ENCODE measurements at places on chromosomes 16 and 17.

DNA sequence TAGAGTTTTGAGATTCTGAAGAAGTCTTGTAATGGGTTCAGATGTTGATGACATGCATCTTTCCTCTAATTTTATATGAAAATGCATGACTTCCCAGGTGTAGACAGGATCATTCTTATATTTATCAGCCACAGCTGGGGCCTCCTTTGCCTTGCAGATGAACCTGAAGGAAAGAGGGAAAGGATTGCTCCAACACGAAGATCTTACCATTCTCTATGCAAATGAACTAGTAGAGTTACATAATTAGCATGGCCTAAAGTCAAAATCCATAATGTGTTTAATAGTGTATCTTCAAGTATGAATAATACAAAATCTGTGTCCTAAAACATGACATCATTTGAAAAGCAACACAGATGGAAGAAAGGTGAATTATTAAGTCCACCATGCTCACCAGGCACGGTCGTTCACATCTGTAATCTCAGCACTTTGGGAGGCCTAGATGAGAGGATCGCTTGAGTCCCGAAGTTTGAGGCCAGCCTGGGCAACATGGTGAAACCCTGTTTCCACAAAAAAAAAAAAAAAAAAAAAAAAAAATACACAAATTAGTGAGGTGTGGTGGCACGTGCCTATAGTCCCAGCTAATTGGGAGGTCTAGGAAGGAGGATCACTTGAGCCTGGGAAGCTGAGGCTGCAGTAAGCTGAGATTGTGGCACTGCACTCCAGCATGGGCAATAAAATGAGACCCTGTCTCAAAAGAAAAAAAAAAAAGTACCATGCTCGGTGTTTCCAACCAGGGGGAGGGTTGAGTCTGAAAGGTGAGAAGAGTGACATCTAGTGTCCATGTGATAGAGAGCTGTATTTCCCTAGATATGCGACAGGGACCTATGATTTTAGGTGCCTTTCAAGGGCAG is 6.3 kb downstream of the VWA3A start:
- DNase-seq, result peak; percentile 36
- no peak overlapping the region for H3K4me3 ChIP-seq
- no peaks in the 10 kb centered on the region for H3K4me1 ChIP-seq
- H3K27ac ChIP-seq, result no peak overlapping the region

DNA sequence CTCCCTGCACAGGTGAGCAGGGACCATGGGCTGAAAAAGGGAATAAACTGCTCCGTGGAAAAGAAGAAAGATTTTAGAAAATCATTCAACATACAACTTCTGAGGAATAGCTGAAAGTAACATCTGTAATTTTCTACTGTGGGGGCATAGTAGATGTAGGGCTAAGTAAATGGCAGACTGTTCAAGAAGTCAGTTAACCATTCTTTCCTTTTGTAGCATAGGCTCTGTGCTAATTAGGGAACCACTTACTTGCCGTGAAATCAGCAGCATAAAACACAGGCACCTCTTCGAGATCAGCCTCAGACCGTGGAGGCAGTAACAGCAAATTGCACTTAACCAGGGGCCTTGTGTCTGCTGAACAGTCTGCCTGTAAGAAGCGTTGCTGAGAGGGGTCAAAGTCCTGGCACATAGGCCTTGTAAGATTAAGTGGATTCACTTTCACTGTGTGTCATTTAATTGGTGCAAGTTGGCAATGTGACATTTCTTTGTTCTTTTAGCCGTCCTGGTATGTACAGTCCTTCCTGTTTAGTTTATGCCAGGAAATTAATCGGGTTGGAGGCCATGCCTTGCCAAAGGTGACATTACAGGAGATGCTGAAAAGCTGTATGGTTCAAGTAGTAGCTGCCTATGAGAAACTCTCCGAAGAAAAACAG is 10.4 kb downstream of the COG1 start:
- H3K36me3 ChIP-seq, result peaks cover 55% of the 10 kb centered on the region
- H3K4me3 ChIP-seq, result no peak overlapping the region
- no peak overlapping the region for H3K27ac ChIP-seq
- DNase-seq, result no peak
- no peaks in the 10 kb centered on the region for H3K27me3 ChIP-seq

DNA sequence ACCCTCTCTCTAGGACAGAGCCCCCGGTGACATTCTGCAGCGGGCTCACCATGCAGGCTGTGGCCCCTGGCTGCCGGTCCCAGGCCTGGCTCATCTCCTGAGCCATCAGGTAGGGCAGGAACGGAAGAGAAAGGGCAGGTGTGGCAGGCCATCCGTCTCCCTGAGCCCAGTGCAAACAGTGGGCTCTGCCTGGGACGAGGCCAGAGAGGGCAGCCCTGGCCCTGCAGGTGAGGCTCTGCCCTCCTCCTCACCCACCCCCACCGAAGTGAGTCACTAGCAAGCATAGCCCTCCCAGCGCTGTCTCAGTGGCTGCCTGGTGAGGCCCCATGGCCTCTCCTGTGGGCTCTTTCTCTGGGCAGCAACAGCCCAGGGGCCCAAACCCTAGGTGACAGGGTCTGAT is 14.5 kb downstream of the OTOP3 start:
- no peaks in the 10 kb centered on the region for H3K36me3 ChIP-seq
- H3K4me3 ChIP-seq, result no peak overlapping the region
- no peak for DNase-seq
- H3K27me3 ChIP-seq, result no peaks in the 10 kb centered on the region
- H3K27ac ChIP-seq, result no peak overlapping the region

GRCh38 chr17:49848019-49848473 is at the start of gene TAC4:
Gene TAC4, minus strand, starts transcription at chr17:49848069. Its CDS starts 52 bp downstream, at chr17:49848017.
- no peaks in the 10 kb centered on the region for H3K27me3 ChIP-seq
- H3K4me3 ChIP-seq, result peak within 1 kb of the TSS; percentile 20
- no peak for DNase-seq
- no peak within 1 kb of the TSS for H3K27ac ChIP-seq
- H3K4me1 ChIP-seq, result peaks cover 14% of the 10 kb centered on the region

GRCh38 chr17:1186214-1186820 is 6.5 kb upstream of the ABR start:
- H3K4me1 ChIP-seq, result peaks cover 18% of the 10 kb centered on the region
- no peak overlapping the region for H3K27ac ChIP-seq
- H3K4me3 ChIP-seq, result no peak overlapping the region

- H3K27me3 ChIP-seq, result no peaks in the 10 kb centered on the region
- H3K36me3 ChIP-seq, result no peaks in the 10 kb centered on the region
- DNase-seq, result no peak
- H3K27ac ChIP-seq, result no peak overlapping the region
Measured at GRCh38 chr16:76378020-76378419, 100.8 kb downstream of the CNTNAP4 start.

DNA sequence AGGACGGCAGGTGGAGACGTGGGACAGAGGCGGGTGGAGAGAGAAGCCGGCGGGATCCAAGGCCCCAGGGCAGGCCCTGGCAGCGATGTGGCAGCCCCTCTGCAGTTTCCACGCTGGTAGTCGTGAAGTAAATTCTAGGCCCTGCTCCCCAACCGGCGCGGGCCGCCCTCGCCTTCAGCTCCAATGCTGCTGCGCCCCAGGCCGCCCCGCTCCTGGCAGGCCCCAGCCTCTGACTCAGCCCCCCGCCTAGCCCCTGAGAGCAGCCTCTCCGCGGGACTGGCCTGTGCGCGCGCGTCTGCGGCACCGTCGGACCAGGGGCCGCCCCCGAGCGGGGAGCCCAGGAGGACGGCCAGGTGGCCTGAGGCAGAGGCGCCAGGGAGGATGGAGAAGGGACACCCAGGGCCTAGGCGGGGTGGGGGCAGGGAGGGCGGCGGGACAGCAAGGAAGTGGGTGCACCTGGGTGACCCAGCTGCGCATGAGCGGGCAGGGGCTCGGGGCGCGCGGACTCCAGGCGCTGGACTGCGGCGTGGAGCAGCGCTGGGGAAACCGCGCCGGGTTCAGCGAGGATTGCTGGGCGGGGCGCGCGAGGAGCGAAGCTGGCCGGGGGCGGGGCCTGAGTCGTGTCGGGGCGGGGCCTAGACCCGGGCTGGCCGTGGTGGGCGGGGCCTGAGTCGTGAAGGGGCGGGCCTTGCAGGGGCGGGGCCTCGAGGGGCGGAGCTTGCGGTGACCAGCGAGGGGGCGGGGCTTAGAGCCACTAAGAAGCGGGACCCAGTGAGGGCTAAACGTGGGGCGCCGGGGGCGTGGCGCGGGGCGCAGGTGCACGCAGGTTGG is 29.6 kb downstream of the ZNF778 start:
- H3K4me1 ChIP-seq, result no peaks in the 10 kb centered on the region
- H3K27me3 ChIP-seq, result no peaks in the 10 kb centered on the region
- DNase-seq, result peak; percentile 87
- H3K27ac ChIP-seq, result no peak overlapping the region
- H3K4me3 ChIP-seq, result peak overlapping the region; percentile 84
- H3K36me3 ChIP-seq, result no peaks in the 10 kb centered on the region

- H3K27ac ChIP-seq, result no peak overlapping the region
- H3K4me3 ChIP-seq, result no peak overlapping the region
- H3K27me3 ChIP-seq, result no peaks in the 10 kb centered on the region
- H3K36me3 ChIP-seq, result no peaks in the 10 kb centered on the region
Measured at GRCh38 chr16:30802936-30803335, 15.9 kb upstream of the ZNF629 start.

GRCh38 chr17:74339537-74340195 is 13.6 kb downstream of the KIF19 start:
- H3K4me1 ChIP-seq, result no peaks in the 10 kb centered on the region
- no peak overlapping the region for H3K27ac ChIP-seq
- no peak overlapping the region for H3K4me3 ChIP-seq
- H3K27me3 ChIP-seq, result peaks cover 67% of the 10 kb centered on the region
- H3K36me3 ChIP-seq, result no peaks in the 10 kb centered on the region
- DNase-seq, result no peak

DNA sequence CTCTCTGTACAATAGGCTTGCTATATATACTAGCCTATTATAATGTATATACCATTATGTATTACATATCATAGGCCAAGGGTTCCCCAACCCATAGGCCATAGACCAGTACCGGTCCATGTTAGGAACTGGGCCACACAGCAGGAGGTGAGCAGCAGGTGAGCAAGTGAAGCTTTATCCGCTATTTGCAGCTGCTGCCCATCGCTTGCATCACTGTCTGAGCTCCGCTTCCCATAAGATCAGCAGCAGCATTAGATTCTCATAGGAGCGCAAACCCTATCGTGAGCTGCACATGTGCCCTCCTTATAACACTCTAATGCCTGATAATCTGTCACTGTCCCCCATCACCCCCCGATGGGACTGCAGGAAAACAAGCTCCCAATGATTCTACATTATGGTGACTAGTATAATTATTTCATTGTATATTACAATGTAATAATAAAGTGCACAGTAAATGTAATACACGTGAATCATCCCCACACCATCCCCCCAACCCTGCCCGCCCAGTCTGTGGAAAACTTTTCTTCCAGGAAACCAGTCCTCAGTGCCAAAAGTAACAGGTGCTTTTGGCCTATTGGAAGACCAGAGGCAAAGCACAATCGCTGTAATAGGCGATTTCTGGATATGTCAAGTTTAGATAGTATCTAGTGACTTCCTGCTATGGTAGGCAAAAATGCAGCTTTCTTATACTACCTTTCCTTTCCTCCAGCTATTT is 84.1 kb downstream of the MYH11 start:
- H3K27me3 ChIP-seq, result peaks cover 3% of the 10 kb centered on the region
- no peaks in the 10 kb centered on the region for H3K36me3 ChIP-seq
- no peak overlapping the region for H3K4me3 ChIP-seq
- no peak for DNase-seq
- H3K4me1 ChIP-seq, result no peaks in the 10 kb centered on the region

DNA sequence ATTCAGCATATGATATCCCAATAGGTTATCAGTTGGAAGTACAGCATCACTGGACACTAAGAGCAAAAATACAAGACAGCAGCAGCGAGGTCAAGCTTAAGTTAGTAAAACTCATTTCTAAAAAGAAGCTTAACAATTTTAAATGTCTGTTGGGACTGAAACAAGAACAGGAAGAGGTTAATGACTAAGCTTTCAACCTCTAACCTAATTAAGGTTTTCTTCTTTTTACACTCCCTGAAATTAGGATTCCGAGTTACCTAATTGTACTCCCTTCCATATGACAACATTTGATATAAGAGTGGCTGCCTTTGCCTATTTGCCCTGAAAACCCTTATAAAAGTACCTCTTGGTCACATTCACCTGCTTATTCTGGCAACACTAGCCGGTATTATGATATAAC is 34.3 kb downstream of the CPSF4L start:
- no peak overlapping the region for H3K4me3 ChIP-seq
- H3K4me1 ChIP-seq, result peaks cover 6% of the 10 kb centered on the region
- no peak overlapping the region for H3K27ac ChIP-seq

- H3K27ac ChIP-seq, result no peak overlapping the region
- H3K4me3 ChIP-seq, result no peak overlapping the region
- no peak for DNase-seq
- H3K4me1 ChIP-seq, result no peaks in the 10 kb centered on the region
- H3K27me3 ChIP-seq, result no peaks in the 10 kb centered on the region
Measured at GRCh38 chr16:79613009-79613408, 12.5 kb upstream of the MAF start.

DNA sequence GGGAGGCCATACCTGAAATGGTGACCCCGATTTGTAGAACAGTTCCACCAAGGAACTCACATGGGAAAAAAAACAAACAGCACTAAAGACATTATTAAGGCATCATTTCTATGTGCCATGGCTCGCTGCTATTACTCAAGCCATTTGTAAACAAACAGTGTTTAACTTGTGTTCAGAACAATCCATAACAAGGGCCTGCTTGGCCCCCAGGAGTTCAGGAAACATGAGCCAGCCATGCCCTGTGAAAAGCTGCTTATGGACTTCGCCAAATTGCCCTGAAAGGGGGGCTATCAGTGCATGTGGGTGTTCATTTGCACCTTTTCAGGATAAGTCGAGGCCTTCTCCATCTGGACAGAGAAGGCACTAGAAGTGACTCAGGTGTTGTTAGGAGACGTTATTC is 8.0 kb downstream of the POLR3K start:
- H3K27ac ChIP-seq, result no peak overlapping the region
- no peaks in the 10 kb centered on the region for H3K4me1 ChIP-seq
- no peaks in the 10 kb centered on the region for H3K27me3 ChIP-seq
- DNase-seq, result no peak
- no peak overlapping the region for H3K4me3 ChIP-seq

All from neuronal stem cell (in vitro differentiated cells).